ENCODE measurements at places on chromosomes 4 and X.

GRCh38 chrX:95889279-95889678 lies 795.4 kb upstream of the DIAPH2 start:
- no peak for DNase-seq

- peak; percentile 9 for DNase-seq
These were observed 27.2 kb upstream of the MAGED1 start for GRCh38 chrX:51866210-51866609.

GRCh38 chr4:168612450-168613135 lies 115.7 kb downstream of the PALLD start:
- DNase-seq: peak; percentile 54

DNA sequence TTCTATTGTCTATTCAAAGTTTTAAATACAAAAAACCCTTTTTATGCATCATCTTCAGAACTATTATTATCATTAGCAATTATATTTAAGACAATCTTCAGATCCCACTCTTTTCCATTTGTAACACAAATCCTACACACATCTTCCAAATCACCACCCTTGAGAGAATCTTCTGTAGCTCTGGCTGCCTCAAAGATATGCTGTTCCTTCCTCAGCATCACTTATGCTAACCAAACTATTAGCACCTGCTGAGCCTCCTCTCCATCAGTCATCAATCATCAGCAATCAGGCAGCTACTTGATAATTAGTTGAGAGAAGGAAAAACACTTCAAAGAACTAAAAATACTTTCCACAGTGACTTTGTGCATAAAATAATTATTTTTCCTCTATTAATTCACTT lies 1082.2 kb downstream of the C4orf33 start:
- DNase-seq: no peak

DNA sequence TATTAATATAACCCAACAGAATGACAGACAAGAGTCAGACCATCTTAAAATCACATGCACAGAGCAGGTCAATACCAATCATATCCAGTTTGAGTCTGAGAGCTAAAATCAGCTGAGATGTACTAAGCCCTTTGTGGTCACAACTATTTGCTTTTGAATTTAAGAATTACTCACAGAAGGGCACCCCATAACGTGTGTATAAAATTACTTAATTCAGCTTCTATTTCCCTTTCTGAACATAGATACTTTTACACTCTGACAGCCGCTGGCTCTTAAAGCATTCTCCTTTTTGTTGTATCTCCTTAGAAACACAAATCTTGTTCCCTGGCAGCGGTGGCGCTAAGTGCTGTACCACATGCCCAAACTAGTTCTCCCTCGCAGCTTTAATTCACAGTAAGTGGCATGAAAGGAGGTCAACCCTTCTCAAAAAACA lies 14.8 kb upstream of the PPARGC1A start:
- DNase-seq: no peak

GRCh38 chr4:173527103-173527891 lies 2.7 kb downstream of the HAND2 start:
- peak; percentile 41 for DNase-seq

GRCh38 chr4:108651014-108651791 lies 804 bp downstream of the OSTC start:
- DNase-seq: peak; percentile 70

DNA sequence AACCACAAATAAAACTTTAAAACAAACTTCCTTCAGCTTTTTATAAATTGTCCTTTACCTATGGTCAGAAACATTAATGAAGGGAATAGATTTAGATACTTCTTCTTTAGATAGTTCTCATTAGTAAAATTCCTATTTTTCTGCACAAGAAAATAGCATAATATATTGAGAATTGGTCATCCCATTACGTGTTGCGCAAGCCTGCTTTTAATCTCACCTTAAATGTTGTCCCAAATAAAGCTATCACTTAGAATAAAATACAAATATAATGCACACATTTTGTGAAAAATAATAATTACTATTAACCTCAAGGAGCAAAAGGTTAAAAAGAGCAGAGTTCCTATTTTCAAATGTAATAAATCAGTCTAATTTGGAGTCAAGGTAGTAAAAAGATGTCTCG lies 95.2 kb upstream of the TTC29 start:
- no peak for DNase-seq

GRCh38 chrX:151687635-151688034 lies 7.6 kb upstream of the PRRG3 start:
- DNase-seq: no peak
